ENCODE measurements at places on chromosomes 13 and 19.

GRCh38 chr13:106560821-106561220, 7.1 kb downstream of the ARGLU1 start:
- DNase-seq = no peak

DNA sequence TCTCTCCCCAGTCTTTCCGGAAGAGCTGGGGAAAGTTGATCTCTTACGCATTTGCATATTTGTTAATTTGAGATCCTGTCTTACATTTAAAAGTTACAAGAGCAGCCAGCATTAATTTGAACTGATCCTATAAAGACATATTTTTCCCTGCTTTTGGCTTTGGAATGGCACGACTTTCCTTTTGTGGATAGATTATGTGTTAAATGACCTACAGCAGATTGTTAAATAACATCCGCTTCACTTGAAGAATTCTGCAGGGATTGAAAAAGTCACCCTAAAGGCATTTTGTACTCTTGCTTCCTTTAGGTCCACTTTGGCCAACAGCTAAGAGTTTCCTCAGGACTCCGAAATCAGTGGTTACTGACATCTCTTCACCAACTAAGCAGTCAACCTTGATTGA, 334.0 kb downstream of the TBC1D4 start:
- no peak for DNase-seq

DNA sequence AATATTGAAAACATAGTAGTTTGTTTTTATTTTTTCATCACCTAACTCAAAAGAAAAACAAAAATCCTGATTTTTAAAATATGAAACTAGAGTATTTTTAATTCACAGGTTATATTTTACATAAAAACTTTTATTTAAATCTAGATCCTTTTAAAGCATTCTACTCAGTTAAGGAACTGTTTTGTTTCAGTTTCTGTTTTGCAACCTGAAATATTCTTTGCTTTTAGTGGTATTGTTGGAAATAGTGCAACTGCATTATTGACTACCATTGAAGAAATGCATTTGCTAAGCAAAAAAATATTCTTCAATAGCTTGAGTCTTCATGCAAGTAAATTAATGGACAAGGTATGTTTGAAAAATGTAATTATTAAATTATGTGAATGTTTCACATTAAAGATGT, 43.8 kb downstream of the COG6 start:
- DNase-seq = no peak

DNA sequence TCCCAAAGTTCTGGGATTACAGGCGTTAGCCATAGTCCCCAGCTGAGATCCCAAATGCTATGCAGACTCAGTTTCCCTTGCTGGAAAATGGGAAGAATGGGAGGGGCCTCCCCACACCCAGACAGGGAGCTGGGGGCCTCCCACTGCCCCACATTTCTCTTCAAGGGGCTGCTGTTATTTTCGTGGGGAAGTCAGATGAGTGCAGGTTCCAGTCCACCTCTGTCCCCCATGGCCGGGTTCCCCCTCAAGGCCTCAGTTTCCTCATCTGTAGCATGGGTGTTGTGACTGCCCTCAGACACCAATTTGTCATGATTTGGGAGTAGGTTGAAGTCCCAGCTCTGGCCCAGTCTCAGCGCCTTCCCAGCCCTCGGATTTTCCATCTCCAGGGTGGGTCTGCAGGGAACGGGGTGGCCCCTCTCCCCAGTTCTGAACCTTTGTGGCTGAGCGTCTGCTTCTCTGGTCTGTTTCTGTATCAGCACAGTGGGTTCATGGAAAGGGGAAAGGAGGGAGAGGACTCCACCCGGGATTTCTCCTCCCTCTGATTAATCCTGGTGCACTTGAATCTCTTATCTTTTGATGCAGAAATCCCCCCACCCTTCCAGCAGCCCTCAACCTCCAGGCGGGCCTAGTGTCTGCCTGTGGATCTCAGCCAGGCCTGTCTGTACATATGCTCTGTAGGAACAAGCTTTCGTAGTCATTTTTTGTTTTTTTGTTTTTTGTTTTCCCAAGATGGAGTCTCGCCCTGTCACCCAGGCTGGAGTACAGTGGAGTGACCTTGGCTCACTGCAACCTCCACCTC, 12.2 kb downstream of the NFIC start:
- DNase-seq = no peak

- no peak for DNase-seq
These were observed 8.4 kb downstream of the PLEKHF1 start for GRCh38 chr19:29673451-29674371.

DNA sequence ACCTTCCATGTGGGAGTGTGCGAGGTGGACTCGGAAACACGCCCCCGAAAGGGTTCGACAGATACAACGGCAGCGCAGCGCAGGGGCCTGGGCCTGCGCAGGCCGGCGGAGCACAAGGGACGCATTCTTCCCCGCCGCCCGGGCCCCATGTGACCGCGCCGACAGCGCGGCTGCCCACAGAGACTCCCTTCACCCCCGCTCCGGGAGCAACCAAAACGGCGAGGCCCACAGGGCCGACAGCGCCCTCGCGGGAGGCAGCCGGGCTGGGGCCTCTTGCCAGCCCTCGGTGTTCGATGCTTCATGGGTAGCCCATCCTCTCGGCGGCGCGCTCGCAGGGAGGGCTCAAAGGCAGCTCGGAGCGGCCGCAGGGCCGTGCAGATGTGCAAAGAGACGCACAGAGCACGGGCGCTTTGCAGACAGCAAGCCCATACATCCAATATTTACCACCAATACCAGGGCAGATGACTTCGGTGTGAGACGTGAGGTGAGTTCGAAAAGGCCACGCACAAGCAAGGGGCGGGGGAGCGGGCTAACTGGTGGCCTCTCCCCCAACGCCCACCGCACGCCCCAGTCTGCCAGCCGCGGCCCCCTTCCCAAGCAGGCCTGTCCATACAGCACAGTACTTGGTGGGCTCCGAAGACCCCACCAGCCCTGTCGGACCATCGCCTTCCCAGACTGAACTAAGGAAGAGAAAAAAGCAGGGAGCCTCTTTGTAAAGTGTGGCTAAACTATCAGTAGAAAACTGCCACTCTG, 89.9 kb downstream of the CRYL1 start:
- DNase-seq = no peak

DNA sequence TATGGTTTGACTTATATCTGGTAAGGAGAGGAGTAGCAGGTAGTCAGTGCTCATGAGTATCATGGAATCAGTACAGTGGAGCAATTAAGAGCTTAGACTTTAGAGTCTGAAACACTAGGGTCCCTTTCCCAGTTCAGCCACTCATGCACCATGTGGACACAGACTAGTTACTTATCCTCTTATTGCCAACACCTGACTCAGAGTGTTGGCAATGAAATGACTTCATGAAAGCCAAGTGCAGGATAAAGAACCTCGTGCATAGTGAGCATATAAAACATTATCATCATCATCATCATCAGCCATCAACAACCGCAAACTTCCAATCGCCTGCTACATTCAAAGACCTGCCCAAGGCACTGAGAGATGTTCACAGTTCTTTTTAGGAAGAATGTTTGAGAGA, 164.2 kb downstream of the FOXO1 start:
- DNase-seq = no peak

DNA sequence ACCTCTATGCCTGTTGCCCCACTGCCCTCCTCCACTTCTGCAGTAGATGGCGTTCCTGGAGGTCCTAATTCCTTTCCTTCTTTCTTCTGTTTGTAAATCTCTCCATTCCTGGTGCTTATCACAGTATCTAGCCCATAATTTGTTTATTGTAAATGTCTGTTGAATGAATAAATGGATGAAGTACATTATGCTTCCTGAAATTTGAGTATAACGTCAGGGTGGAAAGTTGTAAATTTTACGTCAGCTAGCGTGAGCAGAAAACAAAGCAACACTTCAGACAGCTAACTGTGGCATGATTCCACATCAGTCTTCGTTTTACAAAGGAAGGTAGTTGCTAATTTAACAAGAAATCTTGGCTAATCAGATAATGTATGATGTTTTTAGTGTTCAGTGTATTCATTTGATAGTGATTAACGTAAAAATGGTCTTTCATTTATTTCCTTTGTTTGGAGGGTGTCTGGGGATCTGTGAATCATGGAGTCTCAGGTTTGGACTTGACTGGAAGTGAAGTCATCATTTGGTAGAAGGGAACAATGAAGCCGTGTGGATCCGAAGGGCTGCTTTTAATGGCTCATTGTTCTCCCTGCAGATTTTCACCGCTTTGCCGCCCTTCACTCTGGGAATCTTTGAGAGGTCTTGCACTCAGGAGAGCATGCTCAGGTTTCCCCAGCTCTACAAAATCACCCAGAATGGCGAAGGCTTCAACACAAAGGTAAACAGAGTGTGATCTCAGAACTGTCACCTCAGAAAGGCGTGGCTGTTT, 215.1 kb downstream of the SHISA2 start:
- no peak for DNase-seq

GRCh38 chr13:50123515-50123861, 108.2 kb downstream of the KCNRG start:
- no peak for DNase-seq

GRCh38 chr19:23439623-23440022, 44.4 kb upstream of the ZNF91 start:
- DNase-seq = no peak

GRCh38 chr19:33751436-33751770, 45.3 kb upstream of the KCTD15 start:
- DNase-seq = no peak

DNA sequence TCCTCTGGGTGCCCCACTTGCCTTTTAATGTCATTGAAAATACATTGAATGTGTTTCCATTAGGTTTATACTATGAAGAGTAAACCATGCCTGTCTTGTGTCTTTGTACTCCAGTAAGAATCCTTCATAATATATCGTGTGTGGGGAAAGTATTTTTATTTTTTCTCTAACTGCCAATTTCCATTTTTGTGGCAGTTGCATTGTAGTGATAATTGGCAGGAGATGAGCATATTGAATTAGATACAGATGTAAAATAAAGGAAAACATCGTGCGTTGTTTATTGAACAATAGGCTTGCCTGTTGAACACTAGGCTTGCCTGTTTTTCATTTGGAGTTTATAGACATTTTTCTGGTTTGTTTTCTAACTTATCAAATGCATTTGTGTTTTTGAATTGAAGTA, 218.8 kb downstream of the NBEA start:
- DNase-seq = no peak

DNA sequence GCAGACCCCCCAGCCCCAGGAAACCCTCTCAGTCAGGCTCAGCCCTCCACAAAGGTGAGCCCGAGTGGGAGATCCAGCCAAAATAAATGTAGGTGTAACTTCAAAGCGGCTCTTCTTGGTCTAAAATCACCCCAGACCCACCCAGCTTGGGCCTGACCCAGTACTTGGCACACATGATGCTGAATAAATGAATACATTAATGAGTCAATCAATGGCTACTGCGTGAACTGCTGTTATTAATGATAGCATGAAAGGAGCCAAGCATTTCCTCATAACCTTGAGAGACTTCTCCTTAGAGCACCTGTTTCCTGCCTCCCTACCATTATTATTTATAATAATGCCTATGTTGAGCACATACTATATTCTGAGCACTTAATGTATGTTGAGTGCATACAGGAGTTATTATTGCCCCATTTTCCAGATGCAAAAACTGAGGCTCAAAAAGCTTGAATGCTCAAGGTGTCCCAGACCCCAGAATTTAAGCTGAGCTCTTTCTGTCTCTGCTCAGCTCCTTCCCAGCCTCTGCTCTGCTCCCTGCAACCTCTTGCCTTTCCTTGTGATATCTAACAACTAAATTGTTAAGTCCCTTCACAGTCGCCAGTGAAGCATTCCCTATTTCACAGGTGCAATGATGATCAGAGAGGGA, 4.3 kb downstream of the NOTCH3 start:
- no peak for DNase-seq

GRCh38 chr13:27979765-27980279, 8.7 kb downstream of the URAD start:
- DNase-seq = no peak

DNA sequence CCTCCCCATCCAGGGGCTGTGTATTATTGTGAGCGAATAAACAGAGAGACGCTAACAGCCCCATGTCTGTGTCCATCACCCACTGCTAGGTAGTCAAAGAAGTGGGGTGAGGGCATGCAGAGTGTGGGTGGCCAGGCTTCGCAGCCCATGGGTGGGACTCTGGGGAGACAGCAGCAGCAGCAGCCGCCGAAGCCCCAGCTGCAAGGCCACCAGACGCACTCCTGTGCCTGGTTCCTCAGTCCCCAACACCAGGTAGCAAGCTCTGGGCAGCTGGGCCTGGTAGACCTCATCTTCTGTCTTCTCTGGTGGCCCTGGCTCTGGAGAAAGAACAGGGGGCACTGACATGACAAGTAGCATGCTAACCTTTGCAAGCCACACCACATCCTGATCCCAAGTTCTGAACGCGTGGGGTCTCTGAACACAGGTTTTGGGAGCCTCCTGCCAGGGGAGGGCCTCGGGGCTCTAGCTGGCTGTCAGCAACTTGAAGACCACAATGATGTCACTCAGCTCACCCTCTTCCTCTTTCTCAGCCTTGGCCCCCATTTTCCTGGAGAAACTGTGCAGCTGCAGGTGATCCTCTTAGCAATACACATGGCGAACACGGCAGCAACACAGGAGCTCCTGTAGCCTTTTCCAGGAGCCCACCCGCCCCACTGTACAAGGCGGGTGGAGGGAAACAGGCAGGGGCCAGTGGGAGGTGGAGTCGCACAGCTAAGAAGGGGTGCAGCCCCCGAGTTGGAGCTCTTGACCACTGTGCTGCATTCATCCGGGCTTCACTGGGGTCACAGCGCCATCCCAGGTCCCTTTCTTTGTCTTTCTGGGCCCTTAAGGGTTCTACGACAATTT, 5.8 kb downstream of the FUZ start:
- DNase-seq = no peak

GRCh38 chr19:29477831-29478577, 47.8 kb upstream of the VSTM2B start:
- no peak for DNase-seq

- no peak for DNase-seq
These were observed 22.3 kb downstream of the CEBPG start for GRCh38 chr19:33395561-33396550.

DNA sequence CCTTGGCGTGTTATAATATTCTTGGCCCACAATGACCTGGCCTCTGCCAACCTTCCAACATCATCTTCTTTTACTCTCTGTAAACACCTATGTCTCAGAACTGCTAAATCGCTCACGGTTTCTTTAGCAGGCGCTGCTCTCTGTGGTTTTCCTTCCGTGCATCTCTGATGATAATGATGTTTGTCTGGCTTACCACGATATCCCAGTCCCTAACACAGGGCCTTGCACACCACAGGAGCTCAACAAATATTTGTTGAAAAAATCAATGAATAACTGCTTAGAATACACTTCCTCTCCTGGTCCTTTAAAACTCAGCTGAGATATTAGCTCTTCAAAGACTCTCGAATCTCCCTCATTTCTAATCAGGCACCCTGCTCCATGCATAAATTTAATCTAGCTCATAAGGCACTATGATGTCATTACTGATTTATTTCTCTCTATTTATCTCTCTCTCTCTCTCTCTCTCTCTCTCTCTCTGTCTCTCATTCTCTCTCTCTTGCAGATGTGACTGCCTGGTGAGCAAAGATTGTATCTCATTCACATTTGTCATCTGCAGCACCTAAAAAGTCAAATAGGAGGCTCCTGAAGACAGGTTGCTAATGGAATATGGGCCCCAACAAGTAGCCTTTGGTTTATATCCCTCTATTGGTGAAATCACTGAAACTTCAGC, 206.4 kb downstream of the NHLRC3 start:
- no peak for DNase-seq

All from HTR-8/SVneo (cell line).